ENCODE measurements at places on chromosomes 1 and 21.

GRCh38 chr1:6471086-6471969 lies 5.4 kb upstream of the TNFRSF25 start:
- no peak for DNase-seq

- DNase-seq = no peak
These were observed 161.0 kb downstream of the KCNK2 start for GRCh38 chr1:215243345-215244054.

- no peak for DNase-seq
These were observed 2.2 kb upstream of the KCNA3 start for GRCh38 chr1:110676970-110677369.

DNA sequence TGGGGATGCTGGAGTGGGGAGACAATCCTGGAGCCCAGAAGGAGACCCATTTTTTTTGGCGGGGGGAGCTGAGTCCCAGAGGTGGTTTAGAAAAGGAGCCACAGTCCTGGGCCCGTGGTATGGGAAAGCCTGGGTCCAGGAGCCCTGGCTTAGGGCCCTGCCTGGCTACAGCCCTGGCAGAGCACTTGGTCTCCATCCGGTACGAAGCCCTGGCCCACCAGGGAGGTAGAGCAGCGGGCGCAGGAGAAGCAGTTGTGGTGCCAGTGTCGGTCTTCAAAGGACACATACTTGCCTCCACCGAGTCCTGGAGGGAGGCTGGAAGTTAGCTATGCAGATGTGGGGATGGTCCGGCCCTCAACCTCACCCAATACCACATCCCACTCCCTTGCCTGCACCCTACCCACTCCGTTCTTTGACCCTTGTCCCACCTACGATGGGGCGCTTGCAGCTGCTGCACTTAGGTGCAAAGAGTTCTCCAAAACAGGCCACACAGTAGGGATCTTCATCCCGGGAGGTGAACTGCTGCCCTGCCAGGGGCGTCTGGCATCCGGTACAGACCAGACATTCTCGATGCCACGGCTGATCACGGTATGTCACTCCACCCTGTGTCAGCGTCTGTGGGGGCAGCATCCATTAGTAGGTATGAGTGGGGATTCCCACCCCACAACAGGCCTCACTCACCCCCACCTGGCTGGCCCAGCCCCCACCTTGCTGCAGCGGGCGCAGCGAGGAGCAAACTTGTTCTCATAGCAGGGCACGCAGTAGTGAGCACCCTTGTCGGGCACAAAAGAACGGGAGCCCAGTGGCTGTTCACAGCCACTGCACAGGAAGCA lies 7.7 kb upstream of the SF3A3 start:
- DNase-seq = no peak

- DNase-seq = no peak
These were observed 6.8 kb upstream of the EFCAB14 start for GRCh38 chr1:46725736-46726108.

DNA sequence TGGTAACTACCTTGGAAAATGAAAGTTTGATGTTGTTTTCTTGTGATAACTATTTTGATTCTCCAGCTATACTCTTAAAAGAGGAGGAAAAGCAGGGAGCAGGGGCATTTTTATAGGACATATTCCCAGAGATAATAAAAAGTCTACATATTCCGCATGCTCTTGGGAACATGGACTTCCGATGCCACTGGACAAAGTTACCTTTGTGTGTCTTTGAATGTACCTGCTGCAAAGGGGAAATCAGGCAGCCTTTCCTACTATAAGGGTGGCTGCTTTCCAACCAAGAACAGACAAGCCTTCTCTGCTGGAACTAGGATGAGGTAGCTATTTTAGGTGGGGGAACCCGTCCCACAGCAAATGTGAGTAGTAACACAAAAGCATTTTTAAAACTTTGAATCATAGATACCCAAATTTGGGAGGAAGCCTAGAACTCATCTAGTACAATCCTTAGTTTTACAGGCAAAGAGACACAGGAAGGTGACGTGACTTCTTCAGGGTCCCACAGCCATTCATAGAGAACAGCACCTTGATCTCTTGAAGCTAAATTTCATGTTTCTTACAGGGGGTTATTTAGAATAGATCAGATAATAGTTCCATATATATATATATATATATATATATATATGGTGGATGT lies 179.9 kb downstream of the FASLG start:
- peak; percentile 9 for DNase-seq

DNA sequence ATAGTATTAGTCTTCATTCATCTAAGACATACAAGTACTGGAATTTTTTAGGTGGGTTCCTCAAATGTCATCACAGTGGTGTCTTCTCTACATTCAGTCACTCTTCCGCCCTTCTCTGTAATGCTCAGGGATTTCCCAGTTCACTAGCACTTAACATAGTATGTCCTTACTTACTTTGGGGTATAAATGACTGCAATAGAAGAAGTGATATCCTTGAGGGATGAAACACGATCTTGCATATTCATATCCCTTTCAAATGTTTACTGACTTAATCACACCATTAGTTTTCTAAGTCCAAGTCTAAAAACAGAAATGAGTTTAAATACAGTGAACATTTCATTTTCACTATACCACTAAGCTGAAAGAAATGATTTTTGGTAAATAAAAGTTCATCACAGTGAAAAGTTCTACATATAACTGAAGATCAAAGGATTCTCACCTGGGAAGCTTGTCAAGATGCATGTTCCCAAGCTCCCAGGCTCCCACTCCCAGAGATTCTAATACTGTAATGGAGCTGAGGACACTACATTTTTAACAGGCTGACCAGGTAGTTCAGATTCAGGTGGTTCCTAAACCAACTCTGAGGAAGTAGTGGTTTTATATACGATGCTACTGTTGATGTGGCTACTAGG lies 29.7 kb downstream of the MRPL39 start:
- no peak for DNase-seq

DNA sequence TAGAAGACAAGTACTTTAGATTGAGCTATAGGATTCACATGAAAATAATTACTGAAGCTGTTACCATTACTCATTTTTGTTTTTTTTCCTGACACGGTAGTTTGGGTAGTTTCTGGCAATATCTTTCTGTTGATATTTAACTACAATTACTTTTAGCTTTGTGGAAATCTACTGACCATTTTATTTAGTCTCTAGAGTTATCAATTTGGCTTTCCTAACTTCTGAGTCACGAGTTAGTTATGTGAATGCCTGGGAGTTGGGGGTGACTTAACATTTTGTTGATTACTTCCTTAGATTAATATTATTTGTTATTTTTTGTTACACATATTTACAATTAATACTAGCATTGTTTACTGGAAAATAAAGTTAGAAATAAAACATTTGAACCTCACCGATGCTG lies 160.6 kb downstream of the HMCN1 start:
- no peak for DNase-seq

DNA sequence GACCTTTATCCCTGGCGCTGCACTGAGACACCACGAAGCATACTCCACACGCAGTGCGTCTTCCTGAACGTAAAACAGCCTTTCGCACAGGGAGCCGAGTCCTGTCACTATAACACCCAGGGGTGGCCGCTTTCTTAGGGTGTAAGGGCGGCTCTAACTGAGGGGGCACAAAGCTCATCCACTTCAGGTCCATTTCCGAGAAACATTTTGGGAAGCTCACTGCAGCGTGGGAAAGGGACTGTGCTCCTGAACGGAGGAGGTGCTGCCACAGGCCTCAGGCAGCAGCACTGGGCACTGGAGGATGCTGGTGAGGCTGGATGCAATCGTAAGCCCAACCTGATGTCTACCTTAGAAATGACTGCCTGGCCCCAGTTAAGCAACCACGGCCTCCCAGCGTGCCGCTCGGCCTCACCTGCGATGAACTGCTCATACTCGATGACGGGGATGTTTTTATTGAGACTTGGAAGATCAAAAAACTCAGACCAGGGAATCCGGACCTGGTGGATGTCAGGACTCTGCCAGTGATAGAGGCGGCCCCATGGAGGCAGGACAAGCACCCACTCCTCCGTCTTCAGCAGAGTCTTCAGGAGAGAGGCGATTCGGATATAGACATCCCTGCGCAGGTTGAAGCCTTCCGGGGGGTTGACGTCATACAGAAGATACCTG lies 2.3 kb downstream of the POFUT2 start:
- DNase-seq = no peak

- DNase-seq = no peak
These were observed 15.0 kb upstream of the TGFB2 start for GRCh38 chr1:218330043-218330623.

DNA sequence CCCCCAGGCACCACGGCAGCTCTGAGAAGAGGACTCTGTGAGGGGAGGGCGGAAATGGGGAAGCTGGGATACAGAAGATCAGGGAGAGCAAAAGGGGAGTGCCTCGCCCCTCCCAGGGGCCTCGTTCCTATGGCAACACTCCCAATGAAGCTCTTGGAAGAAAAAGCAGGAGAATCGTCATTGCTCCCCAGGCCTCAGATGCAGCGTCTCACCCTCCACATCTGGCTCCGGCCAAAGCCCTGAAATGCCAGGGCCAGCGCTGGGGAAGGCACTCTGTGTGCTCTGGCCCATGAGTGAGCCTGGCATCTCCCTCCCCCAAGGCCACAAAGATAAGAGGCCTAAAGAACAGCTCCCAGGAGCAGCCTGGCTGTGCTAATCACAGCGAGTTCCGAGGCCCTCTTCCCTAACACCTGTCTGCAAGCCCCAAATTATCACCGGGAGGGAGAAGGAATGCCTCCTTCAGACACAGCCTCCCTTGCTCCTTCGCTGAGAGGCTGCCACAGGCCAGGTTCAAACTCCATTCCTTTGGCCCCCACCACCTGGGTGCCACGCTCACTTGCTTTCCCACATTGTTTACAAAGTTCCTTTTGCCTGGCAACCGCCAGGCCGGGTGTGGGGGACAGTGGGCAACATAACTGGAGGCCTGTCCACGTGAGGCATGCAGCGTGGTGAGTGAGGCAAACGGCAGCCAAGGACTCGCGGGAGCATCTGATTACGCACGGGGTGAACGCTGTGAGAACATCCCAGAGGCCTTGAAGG lies 27.8 kb downstream of the ECE1 start:
- no peak for DNase-seq

DNA sequence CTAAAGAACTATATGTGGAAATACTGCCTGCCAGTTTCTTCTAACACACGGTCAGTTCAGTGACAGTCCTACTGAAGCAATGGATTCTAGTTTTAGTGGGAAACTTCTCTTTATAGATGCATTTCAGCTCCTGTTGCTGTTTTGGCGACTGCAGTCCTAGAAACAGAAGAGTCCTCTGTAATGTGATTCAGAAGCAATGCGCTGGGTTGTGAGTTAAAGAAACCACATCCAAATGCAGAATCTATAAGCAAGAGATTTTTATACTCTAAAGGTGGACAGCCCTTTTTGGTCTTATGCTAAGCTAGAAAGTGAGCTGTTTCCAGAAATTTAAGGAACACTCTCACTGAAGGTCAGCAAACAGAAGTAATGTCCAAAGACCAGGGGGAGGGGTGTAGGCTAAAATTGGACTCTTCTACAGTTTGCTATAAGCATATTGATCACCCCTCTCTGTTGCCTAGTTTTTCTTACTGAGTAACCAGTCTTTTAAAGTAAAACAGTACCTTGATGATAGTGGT lies 30.8 kb downstream of the DUSP10 start:
- no peak for DNase-seq

All from CD4-positive, alpha-beta T cell treated with Interleukin-6 for 4 hours (primary cell).